ENCODE measurements at places on chromosomes 1 and 21.

DNA sequence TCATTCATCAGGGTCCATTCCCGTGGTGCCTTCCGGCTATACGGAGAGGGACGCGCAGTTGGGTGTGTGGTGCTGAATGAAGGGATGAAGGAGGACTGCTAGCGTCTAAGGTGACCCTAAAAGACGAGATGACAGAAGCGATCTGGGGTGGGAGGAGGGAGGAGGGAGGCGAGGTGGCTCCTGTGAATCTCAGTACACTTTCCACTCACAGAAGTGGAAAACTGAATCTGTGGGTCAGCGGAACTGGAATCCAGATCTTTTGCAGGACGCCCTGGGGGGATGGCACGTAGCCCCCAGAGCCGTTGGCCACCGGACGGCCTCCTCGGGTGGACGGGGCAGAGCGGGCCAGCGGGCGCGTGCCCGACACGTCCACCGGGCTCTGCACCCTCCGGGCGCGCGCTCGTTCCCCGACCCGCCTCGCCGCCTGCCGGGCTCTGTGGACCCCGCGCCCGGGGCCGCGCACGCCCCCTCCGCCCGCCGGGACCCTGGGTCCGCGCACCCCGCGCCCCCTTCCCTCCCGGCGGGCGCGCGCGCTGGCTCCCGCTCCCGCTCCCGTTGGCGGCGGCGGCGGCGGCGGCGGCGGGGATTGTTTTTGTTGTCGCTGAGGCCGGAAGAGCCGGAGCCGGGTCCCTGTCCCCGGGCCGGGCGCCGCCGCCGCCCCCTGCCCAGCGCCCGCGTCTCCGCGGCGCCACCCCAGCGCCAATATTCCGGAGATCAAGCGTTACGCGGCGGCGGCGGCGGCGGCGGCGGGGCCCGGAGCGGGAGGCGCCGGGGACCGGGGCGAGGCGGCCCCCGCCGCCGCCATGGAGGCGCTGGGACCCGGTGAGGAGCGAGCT is at the start of gene AGO4:
TSS of gene AGO4 (plus strand) at position 403 of the 836 bp plus-strand sequence. CDS start at position 804, 401 bp downstream.
- peak; percentile 71 for DNase-seq

DNA sequence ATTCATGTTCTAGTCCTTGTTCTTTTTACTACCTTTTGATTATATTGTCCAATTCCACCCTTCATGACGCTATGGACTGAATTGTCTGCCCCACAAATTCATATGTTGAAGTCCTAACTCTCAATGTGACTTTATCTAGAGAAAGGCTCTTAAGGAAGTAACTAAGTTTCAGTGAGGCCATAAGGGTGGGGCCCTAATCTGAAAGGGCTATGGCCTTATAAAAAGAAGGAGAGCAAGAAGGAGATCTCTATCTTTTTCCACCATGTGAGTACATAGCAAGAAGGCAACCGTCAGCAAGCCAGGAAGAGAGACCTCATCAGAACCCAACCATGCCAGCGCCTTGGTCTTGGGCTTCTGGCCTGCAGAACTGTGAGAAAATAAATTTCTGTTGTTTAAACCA is 95.9 kb downstream of the HIVEP3 start:
- DNase-seq, result no peak

DNA sequence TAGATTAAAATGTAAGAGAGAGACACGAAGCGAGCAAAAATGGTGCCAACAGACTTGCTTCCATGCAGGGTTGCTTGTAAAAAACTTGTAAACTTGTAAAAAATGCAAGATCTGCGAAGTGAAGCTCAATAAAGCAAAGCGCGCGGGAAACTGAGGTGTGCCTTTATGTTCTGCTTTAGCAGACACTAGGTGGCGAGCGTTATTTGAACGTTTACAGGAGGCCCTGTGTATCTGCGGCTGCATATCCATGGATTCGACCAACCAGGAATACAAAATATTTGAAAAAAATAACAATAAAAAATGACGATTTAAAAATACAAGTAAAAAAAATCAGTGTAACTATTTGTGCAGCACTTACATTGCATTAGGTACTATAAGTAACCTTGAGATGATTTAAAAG is 1.5 kb downstream of the UBE2G2 start:
- DNase-seq, result no peak

- DNase-seq, result peak; percentile 60
These were observed 55.2 kb downstream of the SLC9A1 start for GRCh38 chr1:27099587-27100334.

GRCh38 chr1:23551849-23552248 is 7.5 kb downstream of the ID3 start:
- no peak for DNase-seq

DNA sequence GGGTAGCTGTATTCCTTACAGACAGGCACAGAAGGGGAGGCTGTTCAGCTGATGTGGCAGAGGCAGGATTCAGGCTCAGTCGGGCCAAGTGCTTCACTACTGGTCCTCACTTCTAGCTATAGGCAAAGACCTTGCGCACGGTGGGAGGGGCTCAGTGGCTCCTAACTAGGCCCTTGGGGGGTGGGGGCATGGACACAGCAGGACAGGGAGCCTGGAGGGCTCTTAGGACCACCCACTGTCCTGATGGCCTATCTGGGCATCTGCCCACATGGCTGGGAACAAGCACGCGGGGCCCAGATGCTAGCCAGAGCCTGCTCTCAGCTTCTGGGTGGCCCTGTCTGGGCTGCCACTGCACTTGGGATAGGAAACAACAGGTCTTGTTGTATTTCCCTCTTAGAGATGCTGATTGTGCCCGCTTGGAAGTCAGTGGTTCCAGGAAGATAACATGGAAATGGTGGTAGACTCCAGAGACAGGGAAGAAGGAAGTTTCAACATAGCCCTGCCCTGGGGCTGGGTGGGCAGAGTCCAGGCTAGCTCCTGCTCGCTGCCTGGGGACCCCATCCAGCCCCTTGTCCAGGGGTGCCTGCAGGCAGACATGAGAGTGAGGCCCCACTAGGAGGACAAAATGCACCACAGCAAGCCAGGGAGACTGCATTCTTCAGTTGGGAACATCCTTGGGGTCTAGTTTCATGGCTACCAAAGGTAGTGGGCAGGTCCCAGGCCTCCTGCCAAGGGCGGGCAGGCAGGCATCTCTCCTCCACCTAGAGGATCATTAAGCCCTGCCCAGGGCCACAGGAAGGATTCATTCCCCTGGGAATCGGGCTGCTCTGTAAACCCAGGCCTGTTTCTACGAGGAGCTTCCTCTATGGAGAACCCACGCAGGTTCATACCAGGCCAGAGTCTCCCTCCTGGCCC is 102.5 kb downstream of the BCAR3 start:
- no peak for DNase-seq

DNA sequence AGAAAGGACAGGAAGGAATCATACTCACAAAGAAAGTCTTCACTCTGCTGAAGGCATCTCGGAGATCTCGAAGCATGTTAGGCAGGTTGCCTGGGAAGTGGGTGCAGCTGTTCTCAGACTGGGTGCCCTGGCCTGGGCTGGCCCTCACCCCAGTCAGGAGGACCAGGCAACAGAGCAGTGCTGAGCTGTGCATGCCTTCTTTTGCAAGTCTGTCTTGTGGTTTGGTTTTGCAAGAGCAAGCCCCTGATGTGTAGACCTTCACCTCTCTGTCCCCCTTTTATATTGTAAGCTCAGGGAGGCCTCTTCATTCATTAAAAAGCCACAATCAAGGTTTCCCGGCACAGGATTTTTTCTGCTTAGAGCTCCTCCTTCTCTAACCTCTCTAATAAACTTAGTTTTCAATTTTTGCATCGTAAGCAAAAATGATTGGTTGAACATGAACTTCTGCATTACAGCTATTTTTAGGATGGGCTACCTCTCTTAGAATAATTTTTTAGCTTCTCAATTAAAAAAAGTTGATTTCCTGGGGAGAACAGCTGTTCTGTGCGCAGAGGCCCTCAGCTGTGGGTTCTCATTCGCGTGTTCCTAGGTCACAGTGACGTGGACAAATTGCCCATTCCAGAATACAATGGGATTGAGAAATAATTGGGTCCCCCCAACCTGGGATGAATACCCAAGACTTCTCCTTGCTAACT is at the start of gene IL10:
TSS of gene IL10 (minus strand) at position 252 of the 695 bp plus-strand sequence. CDS start at position 193, 59 bp downstream.
- DNase-seq, result no peak

DNA sequence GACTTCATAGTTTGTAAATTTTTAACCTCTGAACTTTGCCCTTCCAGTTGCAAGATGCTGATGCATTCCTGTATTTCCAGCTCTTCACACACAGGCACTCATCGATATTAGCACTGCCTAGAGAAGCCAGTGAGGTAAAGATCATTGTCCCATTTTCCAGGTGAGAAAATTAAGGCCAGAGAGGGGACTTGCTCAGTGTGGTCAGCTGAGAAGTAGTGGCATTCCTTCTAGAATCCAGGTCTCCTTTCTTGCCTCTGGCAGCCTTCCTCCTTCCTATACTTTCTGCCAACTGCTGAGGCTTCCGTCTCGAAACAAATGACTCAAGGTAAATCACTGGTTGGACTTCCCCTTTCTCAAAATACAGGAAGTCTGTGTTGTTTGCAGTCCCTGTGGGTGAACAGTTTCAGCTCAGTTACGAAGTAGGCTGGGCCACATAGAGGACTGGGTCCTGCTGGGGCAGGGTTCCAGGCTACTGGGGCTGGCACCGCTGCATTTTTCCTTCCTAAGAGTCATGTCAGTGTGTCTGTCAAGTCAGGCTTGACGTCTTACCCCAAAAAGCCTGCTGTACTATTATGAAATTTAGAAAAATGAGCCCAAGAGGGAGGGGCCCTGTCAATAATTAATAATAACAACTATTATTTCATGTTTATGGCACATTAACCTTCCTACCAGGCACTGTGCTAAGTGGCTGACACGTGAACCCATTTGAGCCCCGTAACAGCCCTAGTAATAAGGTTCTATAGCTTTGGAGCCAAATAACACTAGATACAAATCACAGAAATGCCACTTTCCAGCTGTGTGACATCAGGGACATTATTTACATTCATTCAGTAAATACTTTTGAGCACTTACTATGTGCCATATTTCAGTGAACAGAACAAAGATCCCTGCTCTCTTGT is 16.6 kb upstream of the RNF19B start:
- DNase-seq, result peak; percentile 77

- DNase-seq, result no peak
These were observed 322.1 kb upstream of the TMPRSS15 start for GRCh38 chr21:18725653-18726052.

- DNase-seq, result no peak
These were observed 630 bp downstream of the HPCA start for GRCh38 chr1:32886828-32887414.

DNA sequence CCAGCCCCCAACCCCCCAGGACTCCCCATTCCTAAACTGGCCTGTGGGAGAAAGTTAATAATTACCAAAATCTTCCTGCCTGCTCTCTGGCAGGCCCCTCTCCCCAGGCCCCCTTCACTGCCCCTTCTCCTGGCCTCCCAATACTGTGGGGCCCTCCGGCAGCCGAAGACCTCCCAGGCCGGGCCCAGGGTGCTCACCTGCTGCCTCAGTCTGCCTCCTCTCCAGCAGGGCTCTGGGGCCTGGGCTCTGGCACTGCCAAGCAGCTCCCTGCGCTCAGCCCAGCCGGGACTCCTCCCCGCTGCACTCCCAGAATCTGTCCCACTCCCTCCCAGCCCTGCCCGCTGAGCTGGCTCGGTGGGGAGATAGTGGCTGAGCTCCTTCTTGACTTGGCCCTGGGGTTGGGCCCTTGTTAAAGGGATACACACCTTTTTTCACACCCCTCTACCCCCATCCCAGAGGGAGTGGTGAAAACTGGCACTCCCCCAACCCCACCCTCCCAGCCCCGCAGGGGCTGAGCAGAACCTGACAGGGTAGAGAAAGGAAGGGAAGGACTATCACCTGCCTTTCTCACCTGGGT is at the start of gene S100A16:
TSS of gene S100A16 (minus strand) at position 383 of the 577 bp plus-strand sequence. CDS start 4,986 bp downstream, outside the sequence.
- DNase-seq, result peak; percentile 61
